Activated T-helper 17 cell treated with anti-CD3 and anti-CD28 coated beads, Interleukin-2, amount 50 U/mL, for 72 hours (primary cell): ENCODE measurements at places on chromosomes 6 and 20. TPM values are rescaled to one million over a fixed set of nuclear protein-coding genes. Genes with fewer than 3 reads are reported as not detected.

The HTR1E gene
- not detected for total RNA-seq

- peaks cover 25% of the 10 kb centered on the region for H3K27me3 ChIP-seq
- H3K27ac ChIP-seq = no peak overlapping the region
- H3K4me1 ChIP-seq = no peaks in the 10 kb centered on the region
- H3K4me3 ChIP-seq = no peak overlapping the region
These were observed 169.1 kb upstream of the CST7 start for GRCh38 chr20:24779946-24780345.

DNA sequence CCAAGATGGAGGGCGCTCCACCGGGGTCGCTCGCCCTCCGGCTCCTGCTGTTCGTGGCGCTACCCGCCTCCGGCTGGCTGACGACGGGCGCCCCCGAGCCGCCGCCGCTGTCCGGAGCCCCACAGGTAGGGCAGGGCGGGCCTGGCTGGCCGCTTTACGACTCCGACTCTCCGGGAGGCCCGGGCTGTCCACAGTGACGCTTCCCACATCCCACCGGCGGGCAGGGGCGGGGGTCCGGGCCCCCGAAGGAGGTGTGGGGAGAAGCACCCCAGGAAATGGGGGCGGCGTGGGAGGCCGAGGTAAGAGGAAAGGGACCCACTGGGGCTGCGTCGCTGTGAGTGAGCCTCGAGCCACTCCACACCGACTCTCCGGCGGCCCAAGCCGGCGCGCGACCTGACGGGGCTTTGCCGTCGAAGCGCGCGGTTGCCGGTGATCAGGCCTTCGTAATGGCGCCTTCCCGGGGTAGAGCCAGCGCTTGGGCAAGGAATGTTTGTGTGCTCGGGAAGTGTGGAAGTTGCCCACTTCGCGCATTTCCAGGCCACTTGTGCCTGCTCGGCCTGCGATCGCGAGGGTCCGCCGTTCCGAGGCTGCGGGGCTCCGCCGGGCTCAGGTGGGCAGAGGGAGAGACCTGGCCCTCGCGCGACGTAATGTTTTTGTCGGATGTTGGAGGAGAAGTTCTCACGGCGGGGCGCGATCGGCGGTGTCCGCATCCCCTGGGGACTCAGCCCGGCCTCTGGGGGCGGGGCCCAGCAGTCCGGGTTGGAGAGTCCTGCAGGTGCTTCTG, 427 bp downstream of the GINM1 start:
- H3K27me3 ChIP-seq = no peaks in the 10 kb centered on the region
- H3K36me3 ChIP-seq = no peaks in the 10 kb centered on the region
- H3K27ac ChIP-seq = peak overlapping the region; percentile 48
- ATAC-seq = peak; percentile 42

The RGS19 gene
- 38.6 TPM for total RNA-seq
